ENCODE measurements at places on chromosomes 12 and 14.

DNA sequence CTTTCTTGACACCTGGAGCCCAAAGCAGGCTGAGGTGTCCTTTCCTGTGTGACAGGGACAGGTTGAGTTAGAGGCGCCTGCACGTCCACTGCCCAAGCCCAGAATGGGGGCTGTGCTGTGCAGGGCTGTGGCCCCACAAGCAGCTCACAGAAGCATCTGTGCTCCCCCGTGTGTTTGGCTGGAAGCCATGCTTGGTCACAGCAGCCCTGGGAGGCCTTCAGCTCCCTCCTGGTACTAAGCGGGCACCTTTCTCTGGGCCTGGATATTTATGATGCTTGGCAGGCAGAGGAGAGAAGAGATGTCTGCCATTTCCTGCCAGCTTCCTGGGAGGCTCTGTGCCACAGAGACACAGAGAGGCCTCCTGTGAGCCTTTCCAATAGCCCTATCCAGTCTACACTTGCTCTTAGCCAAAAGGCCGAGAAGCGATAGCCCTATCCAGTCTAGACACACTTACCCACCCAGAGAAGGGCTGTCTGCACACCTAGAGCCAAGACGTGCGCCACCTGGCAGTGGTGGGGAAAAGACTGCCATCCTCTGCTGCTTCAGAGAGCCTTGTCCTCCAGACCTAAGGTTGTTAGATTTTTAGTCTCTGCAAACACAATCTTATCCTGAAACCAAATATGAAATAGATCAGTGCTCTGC, 117.4 kb downstream of the GCH1 start:
- H3K27me3 ChIP-seq: peaks cover 3% of the 10 kb centered on the region
- peaks cover 10% of the 10 kb centered on the region for H3K4me1 ChIP-seq
- H3K36me3 ChIP-seq: peaks cover 6% of the 10 kb centered on the region

DNA sequence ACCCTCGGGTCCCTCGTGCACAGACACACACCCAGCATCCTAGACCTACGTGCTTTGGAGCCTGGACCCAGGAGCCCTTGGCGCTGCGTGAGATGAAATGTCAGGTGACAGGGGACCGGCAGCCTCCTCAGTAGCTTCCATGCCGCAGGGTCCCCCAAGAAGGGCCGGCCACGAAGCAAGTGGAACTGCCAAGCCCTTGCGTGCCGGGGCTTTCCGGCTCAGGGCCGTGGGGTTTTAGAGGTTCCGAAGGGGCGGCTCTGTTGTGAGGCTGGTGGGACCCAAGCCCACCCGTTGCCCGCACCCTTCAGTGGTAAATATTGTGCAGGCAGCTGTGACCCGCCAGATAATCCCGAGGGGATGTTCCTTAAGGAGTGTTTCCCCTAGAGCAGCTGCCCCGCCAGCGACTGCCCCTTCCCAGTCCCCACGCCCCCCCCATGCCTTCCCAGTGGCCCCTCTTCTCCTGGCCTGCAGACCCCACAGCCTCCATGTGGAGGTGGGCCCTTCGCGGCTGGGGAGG, 133.7 kb downstream of the ADGRD1 start:
- no peak overlapping the region for H3K4me3 ChIP-seq
- DNase-seq: no peak
- peaks cover 5% of the 10 kb centered on the region for H3K27me3 ChIP-seq
- H3K4me1 ChIP-seq: peaks cover 23% of the 10 kb centered on the region
- no peaks in the 10 kb centered on the region for H3K36me3 ChIP-seq

DNA sequence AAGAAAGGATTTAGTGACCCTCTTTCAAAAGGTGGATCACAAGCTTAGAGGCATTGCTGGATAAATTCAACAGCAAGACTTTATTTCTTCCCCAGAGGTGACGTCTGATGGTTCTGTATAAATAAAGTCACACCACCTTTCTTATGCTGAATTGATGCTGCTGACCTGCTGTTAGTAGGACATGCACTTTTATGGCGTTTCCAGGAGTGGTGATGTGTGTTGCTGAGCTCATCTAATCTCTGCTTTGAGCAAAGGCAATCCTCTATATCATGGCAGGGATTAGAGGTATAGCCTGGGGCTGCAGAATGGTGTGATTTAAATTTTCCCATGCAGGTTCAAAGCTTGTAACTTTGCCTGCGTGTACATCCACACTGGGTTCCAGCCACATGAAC, 94.9 kb downstream of the ETV6 start:
- H3K36me3 ChIP-seq: peaks cover 4% of the 10 kb centered on the region
- no peak overlapping the region for H3K4me3 ChIP-seq
- H3K27ac ChIP-seq: no peak overlapping the region
- peaks cover 41% of the 10 kb centered on the region for H3K4me1 ChIP-seq
- no peak for DNase-seq

DNA sequence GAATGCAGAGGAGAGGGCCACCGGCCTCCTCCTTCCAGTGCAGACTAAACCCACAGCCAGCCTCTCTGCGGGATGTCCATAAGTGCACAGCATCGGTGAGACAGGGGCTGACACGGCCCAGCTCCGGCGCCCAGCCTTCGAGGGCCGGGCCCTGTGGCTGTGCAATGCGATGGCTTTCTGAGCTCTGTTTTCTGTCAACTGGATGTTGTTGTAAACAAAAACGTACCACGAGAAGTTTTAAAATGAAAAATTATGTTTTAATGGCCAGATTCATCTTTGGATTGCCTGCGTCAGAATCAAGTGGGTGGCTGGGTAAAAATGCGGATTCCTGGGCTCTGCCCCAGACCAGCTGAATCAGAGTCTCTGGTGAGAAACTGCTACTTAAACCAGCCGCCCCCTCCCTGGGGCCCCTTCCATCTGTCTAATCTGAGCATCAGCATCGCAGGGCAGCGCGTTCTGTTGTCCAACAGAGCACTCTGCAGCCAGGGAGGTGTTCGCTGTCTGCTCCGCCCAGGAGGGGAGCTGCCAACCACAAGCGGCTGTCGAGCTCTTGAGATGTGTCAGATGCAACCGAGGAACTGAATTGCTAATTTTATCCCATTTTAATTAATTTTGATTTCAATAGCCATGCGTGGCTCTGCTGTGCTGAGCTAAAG, 133.4 kb downstream of the RFLNA start:
- H3K27ac ChIP-seq: no peak overlapping the region
- peaks cover 1% of the 10 kb centered on the region for H3K4me1 ChIP-seq
- H3K27me3 ChIP-seq: no peaks in the 10 kb centered on the region
- peaks cover 19% of the 10 kb centered on the region for H3K36me3 ChIP-seq
- no peak for DNase-seq
- no peak overlapping the region for H3K4me3 ChIP-seq

GRCh38 chr12:47686645-47687240, 19.1 kb downstream of the RPAP3 start:
- no peak overlapping the region for H3K4me3 ChIP-seq
- DNase-seq: no peak
- H3K4me1 ChIP-seq: peaks cover 3% of the 10 kb centered on the region
- H3K27ac ChIP-seq: no peak overlapping the region

DNA sequence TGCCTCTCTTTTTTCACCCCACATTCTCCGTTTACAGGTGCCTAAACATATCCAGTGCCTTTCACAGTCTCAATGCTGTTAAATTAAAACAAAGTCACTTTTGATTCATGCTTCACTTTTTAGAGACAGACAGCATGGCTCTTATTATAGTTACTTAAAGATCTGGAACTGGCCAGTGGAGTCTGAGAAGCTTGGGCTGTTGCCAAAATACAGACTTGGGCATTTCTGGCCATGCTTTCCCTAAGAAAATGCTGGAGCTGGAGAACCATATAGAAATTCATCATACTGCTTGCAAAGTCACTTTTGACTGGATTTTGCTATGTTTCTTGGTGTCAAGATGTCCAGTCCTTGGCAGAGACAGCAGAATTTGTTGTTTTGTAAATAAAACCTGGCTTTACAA, 12.2 kb upstream of the GPR68 start:
- H3K4me3 ChIP-seq: no peak overlapping the region
- no peak overlapping the region for H3K27ac ChIP-seq
- H3K36me3 ChIP-seq: peaks cover 3% of the 10 kb centered on the region
- no peaks in the 10 kb centered on the region for H3K27me3 ChIP-seq
- H3K4me1 ChIP-seq: peaks cover 69% of the 10 kb centered on the region

DNA sequence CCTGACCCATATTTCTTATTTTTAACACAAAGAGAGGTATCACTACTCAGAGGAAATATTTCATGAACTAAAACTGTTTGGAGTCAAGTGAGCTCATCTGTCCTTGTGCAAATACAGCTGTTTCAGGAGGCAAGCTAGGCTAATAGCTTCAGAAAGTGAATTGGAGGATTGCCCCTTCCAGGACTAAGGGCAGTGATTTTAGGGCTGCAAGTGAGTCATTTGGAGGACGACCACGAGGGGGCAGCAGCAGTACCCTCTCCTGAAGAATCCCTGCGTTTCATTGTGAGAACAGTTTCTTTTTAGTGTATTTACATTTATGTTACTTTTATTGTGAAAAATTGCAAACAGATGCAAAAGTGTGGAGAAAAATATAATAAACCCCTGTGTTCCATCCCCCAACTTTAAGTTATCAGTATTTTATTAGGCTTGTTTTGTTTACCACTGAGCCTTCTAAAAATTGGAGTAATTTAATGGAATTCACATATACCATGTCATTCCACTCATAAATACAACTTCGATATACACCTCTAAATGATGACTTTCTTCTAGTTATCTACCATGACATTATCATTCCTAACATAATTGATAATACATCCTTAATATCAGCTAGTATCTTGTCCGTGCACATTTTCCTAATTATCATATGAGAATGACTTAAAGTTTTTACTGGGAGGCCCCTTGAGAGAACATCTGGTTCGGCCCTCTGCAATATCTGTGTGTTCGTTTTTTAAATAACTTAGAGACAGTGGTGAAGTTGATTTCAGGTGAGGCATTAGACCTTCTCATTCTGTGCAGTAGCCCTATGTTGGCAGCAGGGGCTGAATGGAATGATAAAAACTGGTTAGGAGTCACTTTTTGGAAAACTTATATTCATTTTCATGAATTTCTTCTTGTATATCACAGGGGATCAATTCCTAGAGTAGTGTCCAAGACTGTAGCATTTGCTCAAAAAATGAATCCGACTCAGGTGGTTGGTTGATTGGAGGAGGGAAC, 13.7 kb downstream of the FOXJ2 start:
- H3K4me1 ChIP-seq: peaks cover 16% of the 10 kb centered on the region
- H3K27ac ChIP-seq: peak overlapping the region; percentile 49
- H3K4me3 ChIP-seq: no peak overlapping the region
- H3K36me3 ChIP-seq: peaks cover 50% of the 10 kb centered on the region
- no peaks in the 10 kb centered on the region for H3K27me3 ChIP-seq

DNA sequence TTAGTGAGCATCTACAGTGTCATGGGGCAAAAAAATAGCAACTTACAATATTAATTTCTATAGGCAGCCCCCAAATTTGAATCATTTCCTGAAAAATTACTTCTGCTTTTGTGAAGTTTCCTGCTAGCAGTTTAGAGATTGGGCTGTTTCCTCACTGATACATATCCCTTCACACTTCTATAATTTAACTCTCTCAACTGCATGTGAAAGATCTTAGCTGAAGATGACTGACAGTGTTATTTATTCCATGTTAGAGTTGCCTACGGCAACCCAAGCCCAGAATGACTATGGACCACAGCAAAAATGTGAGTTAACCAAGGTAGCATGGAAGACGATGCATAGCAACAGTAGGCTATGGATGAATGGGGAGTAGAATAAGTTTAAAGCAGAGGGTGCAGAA, at the start of gene KLRG1:
TSS of gene KLRG1 (plus strand) at position 134 of the 400 bp plus-strand sequence. CDS start at position 224, 90 bp downstream.
- DNase-seq: no peak
- H3K27ac ChIP-seq: peak within 1 kb of the TSS; percentile 79
- H3K4me3 ChIP-seq: peak within 1 kb of the TSS; percentile 70
- peaks cover 76% of the 10 kb centered on the region for H3K4me1 ChIP-seq
- peaks cover 3% of the 10 kb centered on the region for H3K36me3 ChIP-seq

GRCh38 chr14:38201137-38201828, 6.4 kb upstream of the SSTR1 start:
- no peaks in the 10 kb centered on the region for H3K36me3 ChIP-seq
- H3K4me1 ChIP-seq: peaks cover 8% of the 10 kb centered on the region
- H3K27ac ChIP-seq: no peak overlapping the region
- no peaks in the 10 kb centered on the region for H3K27me3 ChIP-seq
- no peak for DNase-seq
- H3K4me3 ChIP-seq: no peak overlapping the region

DNA sequence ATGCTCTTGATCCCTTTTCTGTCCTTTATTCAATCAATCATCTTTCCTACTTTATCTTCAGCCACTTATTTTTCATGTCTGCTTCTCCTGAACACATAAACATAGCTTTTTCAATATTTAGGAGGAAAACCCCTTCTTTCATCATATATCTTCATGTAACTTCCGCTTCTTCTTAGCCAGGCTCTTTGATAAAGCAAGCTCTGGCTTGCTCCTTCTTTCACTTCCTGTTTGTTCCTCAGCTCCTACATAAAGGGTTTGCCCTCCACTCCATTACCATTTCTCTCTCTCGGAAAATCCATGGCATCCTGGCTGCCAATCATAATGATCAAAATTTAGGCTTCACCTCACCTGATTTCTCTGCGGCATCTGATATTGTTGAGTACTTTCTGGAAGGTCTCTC, 33.7 kb upstream of the HELB start:
- no peaks in the 10 kb centered on the region for H3K36me3 ChIP-seq
- no peaks in the 10 kb centered on the region for H3K27me3 ChIP-seq
- no peaks in the 10 kb centered on the region for H3K4me1 ChIP-seq
- H3K27ac ChIP-seq: no peak overlapping the region
- DNase-seq: no peak

GRCh38 chr14:93587330-93587729, 156.6 kb downstream of the UNC79 start:
- H3K4me1 ChIP-seq: no peaks in the 10 kb centered on the region
- no peak overlapping the region for H3K27ac ChIP-seq
- no peak for DNase-seq
- no peak overlapping the region for H3K4me3 ChIP-seq
- H3K36me3 ChIP-seq: no peaks in the 10 kb centered on the region

DNA sequence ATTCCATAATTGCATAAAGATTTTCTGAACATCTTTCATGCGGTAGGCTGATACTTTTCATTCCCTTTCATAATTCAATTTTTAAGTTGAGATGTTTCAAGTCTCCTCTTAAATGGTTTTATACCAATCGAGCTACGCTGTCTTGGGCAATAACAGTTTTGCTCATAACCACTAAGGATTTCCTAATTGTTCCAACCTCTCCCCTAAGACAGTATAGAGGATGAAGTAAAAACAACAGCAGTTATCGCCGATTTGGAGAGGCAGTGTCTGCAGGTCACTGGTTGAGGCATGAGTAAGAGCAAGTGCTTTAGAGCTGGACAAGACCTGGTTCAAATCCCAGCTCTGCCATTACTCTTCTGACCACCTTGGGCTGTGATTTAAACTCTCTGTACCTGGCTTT, 6.9 kb upstream of the MED13L start:
- no peak overlapping the region for H3K27ac ChIP-seq
- H3K4me3 ChIP-seq: no peak overlapping the region
- H3K27me3 ChIP-seq: peaks cover 3% of the 10 kb centered on the region
- H3K36me3 ChIP-seq: no peaks in the 10 kb centered on the region
- DNase-seq: no peak

DNA sequence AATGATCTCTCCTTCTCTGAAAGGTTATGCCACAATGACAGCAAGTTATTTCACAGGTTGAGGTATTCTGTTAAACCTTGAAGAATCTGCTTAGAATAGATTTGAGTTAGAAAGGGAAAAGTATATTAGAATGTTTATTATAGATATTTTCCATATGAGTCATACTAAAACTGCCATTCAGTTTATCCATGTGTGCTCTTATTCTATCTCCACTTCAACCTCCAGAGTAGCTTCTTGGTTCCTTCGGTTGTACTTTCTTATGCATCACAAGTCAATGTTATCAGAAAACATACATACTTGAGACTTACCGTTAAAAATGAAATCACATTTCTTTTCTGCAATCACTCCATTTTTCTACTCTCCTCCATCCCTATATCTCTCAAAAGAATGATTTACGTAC, 197.7 kb downstream of the BCAT1 start:
- H3K4me1 ChIP-seq: peaks cover 20% of the 10 kb centered on the region
- H3K27me3 ChIP-seq: peaks cover 8% of the 10 kb centered on the region
- H3K4me3 ChIP-seq: no peak overlapping the region
- no peak for DNase-seq

- H3K4me1 ChIP-seq: peaks cover 7% of the 10 kb centered on the region
- peaks cover 3% of the 10 kb centered on the region for H3K36me3 ChIP-seq
- peaks cover 11% of the 10 kb centered on the region for H3K27me3 ChIP-seq
- H3K27ac ChIP-seq: no peak overlapping the region
Observed at GRCh38 chr12:65164774-65165173, 4.6 kb upstream of the LEMD3 start.
